Effector memory CD8-positive, alpha-beta T cell (primary cell): ENCODE measurements at places on chromosomes 2 and 18.

GRCh38 chr2:175228179-175228578 lies 46.7 kb upstream of the ATP5MC3 start:
- DNase-seq, result no peak

DNA sequence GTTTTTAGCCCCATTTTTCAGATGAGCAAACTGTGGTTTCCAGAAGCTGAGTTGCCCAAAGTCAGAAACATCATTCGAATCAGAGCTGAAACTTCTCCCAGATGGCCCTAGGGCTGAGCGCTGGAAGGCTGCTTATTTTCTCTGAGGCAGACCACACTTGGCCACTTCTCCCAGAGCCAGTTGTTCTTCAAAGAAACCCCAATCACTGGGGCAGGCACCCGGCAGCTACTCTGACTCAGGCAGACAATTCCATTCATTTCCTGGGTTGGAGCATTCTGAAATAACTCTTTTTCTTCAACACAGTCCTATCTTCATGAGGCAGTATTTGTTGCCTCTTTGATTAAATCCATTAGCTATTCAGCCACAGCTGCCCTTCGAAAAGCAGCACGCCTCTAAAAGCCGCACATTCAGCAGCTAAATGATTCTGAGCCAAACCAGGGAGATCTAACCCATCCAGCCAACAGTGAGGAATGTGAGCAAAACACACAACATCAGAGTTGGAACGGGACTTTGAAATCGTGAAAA lies 40.9 kb downstream of the LRATD1 start:
- no peak for DNase-seq

- DNase-seq, result no peak
Observed at GRCh38 chr2:41595240-41595639, 452.6 kb upstream of the PKDCC start.

DNA sequence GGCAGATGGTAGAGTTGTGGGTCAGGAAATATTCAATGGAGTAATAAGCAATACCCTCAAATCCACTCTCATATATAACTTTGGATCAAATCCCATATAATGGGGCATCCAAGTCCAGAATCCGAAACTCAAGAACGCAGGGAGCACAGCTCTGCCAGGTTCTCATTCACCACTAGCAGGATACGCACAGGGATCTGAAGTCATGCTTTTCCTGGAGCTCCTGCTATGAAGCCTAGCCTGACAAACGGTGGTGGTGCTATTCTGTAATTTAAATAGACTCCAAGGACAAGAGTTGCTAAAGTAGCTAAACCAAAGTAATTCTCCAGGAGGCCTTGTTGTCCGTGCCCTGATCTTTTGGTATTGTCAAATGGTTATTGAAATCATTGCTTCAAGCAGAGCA lies 264.8 kb downstream of the SLC8A1 start:
- no peak for DNase-seq

GRCh38 chr2:197280015-197280702 lies 30.4 kb downstream of the ANKRD44 start:
- DNase-seq, result no peak

DNA sequence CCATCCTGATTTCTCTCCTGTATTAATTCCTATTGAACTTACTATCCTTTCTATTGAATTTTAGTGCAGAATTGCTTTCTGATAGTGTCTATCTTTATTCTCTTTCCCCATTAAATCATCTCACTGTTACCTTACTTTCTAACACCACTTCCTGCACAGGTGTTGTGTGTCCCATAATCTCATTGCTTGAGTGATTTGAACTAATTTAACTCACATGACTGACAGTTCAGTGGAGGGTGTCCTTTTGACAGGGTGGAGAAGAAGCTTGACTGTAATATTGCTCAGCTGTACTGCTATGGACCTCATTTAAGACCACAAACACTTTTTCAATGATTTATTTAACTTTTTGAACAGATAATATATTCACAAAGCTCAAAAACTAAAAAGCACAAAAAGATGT lies 211.8 kb downstream of the NRXN1 start:
- DNase-seq, result no peak

DNA sequence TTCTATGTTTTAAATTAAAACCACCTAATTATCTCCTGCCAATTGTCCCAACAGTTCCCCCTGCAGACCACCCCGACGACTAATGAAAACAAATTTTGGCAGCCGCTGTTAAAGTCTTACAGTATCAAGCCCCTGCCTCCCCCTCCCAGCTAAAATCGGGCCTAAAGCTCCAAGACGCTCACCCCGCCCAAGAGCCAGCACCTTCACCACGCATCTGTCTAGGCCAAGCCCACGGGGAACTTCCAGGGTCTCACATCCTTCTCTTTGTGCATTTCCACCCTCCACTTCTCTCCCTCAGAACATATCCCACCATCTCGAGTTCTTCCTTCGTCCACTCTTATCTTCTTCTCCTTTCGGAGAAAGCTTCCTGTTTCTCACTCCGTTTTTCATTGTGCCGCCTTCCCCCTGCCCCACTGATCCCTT lies 445 bp downstream of the PRPF40A start:
- DNase-seq, result no peak

- DNase-seq, result no peak
Observed at GRCh38 chr2:237258116-237258515, 155.8 kb downstream of the COL6A3 start.

GRCh38 chr2:63914311-63914710 lies 72.6 kb downstream of the UGP2 start:
- DNase-seq, result no peak

GRCh38 chr2:139034064-139034463 lies 253.9 kb upstream of the NXPH2 start:
- no peak for DNase-seq

- DNase-seq, result no peak
Observed at GRCh38 chr18:79616651-79617510, 62.7 kb upstream of the CTDP1 start.

- no peak for DNase-seq
Observed at GRCh38 chr2:8547284-8548064, 134.4 kb upstream of the ID2 start.

DNA sequence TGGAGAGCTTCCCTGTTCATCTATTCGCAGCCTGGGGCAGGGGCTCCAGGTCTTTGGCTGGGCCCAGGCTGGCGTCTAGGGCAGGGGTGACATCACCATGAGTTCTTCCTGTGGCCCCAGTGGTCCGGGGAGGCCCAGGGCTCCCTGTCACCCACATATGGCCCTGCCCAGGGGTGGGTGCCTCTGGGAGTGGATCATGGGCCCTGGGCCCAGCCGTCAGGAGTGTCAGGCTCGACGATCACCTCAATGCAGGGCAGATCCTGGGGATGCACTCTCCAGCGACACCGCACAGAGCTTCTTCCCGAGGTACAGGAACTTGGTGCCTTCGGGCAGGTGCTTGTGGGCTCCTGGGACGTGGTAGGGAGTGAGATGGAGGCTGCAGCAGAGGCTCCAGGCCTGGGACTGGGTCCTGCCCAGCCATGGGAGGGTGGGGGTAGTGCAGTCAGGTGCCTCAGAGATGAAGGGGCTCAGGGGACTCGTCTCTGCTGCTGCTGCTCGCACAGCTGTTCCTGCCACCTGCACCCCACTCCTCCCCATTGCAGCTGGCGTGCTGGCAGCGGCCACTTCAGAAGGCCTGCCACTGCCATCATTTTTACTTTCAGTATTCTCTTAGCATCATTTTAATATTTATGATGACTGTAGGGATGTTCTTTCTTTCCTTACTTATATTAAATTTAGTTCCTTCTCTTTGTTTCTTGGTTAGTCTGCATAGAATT lies 196.0 kb upstream of the VRK2 start:
- no peak for DNase-seq

GRCh38 chr2:167784084-167784425 lies 463.3 kb downstream of the STK39 start:
- no peak for DNase-seq

GRCh38 chr18:53191634-53192033 lies 851.6 kb downstream of the DCC start:
- no peak for DNase-seq

DNA sequence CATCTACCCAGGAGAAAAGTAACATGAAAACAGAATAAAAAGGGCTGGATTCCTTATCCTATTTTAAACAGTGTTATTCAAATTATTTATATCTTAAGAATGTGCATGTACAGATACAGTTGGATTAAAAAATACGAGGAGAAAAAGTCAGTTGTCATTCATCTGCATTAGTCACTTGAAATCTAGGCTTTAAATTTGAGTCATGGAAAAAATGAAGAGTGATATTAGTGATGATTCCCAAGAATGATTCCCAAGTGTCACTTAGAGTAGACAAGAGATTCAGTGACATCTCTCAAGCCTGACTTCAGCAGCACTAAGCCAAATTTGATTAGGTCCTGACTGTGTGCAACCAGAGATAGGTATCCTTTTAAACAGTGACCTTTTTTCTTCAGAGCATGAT lies 394.2 kb downstream of the IRS1 start:
- no peak for DNase-seq

GRCh38 chr2:26462511-26463243 lies 15.2 kb downstream of the OTOF start:
- DNase-seq, result no peak

GRCh38 chr18:31860488-31860887 lies 82.4 kb downstream of the TRAPPC8 start:
- no peak for DNase-seq

DNA sequence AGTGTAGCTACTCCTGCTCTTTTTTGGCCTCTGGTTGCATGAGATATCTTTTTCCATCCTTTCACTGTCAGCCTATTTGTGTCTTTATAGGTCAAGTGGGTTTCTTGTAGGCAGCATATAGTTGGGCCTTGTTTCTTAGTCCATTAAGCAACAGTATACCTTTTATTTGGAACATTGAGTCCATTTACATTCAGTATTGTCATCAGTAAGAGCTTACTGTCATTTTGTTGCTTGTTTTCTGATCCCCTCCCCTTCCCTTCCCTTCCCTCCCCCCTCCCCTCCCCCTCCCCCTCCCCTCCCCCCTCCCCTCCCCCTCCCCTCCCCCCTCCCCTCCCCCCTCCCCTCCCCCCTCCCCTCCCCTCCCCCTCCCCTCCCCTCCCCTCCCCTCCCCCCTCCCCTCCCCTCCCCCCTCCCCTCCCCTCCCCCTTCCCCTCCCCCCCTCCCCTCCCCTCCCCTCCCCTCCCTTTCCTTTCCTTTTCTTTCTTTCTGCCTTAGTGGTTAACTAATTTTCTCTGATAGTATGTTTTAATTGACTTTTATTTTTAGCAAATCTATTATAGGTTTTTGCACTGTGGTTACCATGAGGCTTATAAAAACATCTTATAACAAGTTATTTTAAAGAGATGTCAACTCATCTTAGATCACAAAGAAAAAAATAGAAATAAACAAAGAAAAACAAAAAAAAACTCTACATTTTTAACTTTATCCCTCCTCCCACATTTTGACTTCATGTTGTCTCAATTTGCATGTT lies 13.2 kb upstream of the DCDC2C start:
- DNase-seq, result no peak

GRCh38 chr2:96977631-96978195 lies 8.7 kb downstream of the FAM178B start:
- no peak for DNase-seq

- no peak for DNase-seq
Observed at GRCh38 chr18:75246721-75247610, 36.4 kb downstream of the TSHZ1 start.

DNA sequence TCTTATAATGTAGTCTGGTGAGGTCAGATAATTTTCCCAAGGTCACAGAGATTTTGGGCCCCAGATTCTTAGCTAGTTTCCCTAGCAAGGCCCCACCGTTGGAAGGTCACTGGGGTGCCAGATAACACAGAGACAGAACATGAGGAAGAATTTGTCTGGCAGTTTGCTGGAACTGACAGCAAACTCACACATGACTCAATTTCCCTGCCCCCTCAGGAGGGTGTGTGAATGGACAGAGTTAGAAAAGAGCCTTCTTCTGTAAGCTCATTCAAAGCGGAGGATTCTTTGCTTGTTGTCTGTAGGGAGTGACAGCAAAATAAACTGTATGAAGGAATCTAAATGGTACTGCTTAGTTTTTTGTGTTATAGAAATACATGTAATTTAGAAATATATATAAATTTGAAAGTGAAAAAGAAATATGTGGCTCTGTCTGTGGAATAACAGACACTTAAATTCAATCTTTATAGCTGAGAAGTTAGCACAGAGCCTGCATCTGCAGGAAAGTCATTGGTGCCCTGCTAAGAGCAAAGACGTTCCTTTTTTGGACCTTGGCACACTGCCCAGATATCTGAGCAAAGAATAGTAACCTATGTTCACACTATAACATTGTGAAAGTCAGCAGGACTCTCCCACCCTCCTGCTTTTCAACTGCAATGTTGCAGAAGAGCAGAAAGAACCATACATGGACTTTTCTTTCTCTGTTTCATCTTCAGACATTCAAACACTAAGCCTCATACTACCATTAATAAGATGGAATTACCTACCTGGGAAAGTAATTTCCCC lies 2.1 kb downstream of the MDH1 start:
- DNase-seq, result no peak

GRCh38 chr18:23377669-23378301 lies 75.3 kb upstream of the RIOK3 start:
- no peak for DNase-seq

- no peak for DNase-seq
Observed at GRCh38 chr2:193966590-193966989, 1690.4 kb upstream of the SLC39A10 start.

DNA sequence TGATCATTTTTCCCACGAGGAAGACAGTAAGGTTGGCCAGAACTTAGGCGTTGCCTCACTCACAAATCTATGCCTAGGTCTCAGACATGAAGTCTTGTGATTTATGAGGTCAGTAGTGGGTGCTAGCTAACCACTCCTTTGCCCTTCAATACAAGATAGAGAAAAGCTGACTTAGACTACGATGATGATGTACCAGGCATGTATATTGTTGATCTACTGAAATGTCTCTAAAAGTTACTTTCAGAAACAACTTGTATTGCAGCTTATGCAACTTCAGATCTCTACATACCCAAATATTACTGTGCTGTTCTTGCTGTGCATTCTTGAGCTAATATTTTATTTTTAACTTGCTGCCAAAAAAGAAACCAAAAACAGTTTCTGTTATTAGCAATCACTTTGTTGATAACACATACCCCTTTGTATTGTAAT lies 30.6 kb downstream of the MAPRE2 start:
- no peak for DNase-seq

GRCh38 chr18:46917803-46918600 lies 600 bp downstream of the KATNAL2 start:
- no peak for DNase-seq

DNA sequence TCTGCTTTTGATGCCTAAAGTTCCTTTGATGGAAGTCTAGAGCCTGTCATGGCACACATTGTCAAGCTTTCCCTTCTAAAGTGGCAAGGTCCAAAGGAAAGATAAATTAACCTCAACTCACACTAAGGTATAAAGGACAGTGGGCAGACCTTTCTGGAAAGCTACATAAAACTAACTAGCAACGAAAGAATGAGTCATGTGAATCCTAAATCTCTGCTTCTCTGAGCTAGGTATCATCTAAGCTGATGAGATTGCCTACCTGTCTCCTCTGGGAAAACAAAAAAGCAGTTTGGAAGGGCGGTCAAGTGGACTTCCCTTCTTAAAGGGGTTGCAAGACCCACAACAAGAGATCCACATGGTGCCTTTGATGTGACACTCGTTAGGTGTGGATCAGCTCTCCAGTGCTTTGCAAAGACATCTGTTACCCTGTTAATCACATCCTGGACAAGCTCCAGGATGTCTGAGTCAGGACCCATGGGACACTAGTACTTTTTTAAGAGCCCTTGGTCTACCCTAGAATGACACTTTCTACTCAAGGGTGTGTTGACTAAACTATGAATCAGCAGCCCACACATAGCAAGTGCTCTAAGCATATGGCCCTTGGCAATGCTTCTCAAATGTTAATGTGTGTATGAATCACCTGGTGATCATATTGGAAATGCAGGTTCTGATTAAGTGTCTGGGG lies 173.5 kb downstream of the ALK start:
- no peak for DNase-seq

GRCh38 chr18:79046522-79046921 lies 22.7 kb upstream of the ATP9B start:
- no peak for DNase-seq

- DNase-seq, result no peak
Observed at GRCh38 chr2:233234264-233234663, 17.2 kb upstream of the ATG16L1 start.
